Nephron progenitor cell (in vitro differentiated cells): ENCODE measurements at places on chromosomes 7 and 10.

DNA sequence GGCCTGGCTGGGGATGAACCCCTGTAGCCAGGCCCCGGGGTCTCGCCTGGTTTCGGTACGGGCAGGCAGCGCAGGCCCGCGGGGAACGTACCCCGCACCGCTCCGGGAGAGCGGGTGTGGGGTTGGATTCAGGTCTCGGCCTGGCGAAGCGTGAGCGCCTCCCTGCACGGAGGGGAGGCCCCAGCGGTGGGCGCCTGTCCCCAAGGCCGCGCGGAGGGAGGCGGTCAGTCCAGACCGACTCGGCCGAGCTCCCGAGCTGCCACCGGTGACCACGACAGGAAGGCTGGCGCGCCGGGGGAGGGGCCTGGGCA lies 378 bp upstream of the INPP5F start:
- H3K27me3 ChIP-seq = no peaks in the 10 kb centered on the region
- peaks cover 11% of the 10 kb centered on the region for H3K36me3 ChIP-seq
- no peak for DNase-seq
- H3K4me3 ChIP-seq = peak overlapping the region; percentile 79

DNA sequence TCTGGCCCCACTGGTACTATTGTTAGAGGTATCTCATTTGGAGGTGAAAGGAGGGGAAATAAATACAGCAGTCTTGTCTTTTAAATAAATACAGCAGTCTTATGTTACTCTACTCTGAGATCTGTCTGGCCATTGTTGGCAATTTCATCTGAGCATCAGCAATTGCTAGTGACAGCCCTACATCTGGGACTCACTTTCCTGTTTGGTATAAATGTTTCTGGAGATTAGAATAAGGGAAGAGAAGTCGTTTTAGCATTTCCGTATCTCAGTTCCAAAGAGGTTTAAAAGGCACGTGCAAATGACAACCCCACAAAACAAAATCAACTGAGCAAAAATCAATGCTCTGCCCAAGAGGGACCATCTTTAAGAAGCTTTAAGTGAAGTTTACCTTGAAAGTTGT lies 18.1 kb upstream of the CNNM2 start:
- H3K27me3 ChIP-seq = no peaks in the 10 kb centered on the region
- H3K36me3 ChIP-seq = peaks cover 10% of the 10 kb centered on the region
- H3K27ac ChIP-seq = peak overlapping the region; percentile 49
- no peaks in the 10 kb centered on the region for H3K4me1 ChIP-seq

DNA sequence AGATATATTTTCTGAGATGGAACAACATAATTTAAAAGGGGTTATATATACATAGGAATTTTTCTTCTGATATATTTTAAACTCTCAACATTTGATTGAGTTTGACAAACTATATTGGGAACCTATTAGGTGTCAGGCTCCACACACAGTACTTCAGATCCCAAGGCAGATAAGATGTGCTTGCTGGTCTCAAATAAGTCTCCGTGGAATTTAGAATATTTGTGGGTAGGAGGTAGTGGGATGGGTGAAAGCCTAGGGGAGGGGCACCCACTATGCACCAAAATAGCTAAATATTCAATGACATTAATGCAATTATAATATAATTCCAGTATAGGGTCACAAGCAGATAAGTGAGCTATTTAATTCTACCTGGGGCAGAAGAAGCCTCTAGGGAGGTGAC lies 81.5 kb downstream of the ARL4A start:
- no peak overlapping the region for H3K4me3 ChIP-seq
- DNase-seq = no peak
- H3K27ac ChIP-seq = no peak overlapping the region
- peaks cover 3% of the 10 kb centered on the region for H3K27me3 ChIP-seq
- peaks cover 8% of the 10 kb centered on the region for H3K36me3 ChIP-seq

- no peaks in the 10 kb centered on the region for H3K36me3 ChIP-seq
- peaks cover 3% of the 10 kb centered on the region for H3K27me3 ChIP-seq
- H3K4me1 ChIP-seq = peaks cover 38% of the 10 kb centered on the region
- no peak overlapping the region for H3K27ac ChIP-seq
- DNase-seq = no peak
Observed at GRCh38 chr7:69922026-69922803, 323.9 kb downstream of the AUTS2 start.

- DNase-seq = no peak
- no peaks in the 10 kb centered on the region for H3K36me3 ChIP-seq
- no peaks in the 10 kb centered on the region for H3K4me1 ChIP-seq
- H3K27me3 ChIP-seq = no peaks in the 10 kb centered on the region
- no peak overlapping the region for H3K4me3 ChIP-seq
- H3K27ac ChIP-seq = no peak overlapping the region
Observed at GRCh38 chr7:158076656-158077055, 511.0 kb downstream of the PTPRN2 start.

DNA sequence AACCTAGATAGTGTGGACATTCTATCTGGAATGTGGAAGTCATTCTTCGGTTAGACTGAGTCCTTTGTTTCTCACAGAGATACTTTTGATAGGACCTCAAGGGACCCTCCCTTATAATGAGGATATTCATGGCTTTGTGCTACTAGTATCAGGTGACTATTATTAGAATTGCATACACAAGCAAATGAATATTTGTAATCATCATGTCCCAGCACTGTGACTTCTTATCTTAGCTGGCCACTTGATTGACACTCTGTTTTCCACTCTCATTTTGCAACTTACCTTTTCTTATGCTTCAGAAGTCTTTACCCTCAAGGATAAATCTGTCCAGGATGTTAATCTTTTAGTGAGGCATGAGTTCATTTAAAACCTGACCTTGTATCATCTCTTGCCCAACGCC lies 268.2 kb upstream of the FZD1 start:
- no peak overlapping the region for H3K4me3 ChIP-seq
- H3K36me3 ChIP-seq = peaks cover 7% of the 10 kb centered on the region
- DNase-seq = no peak
- peak overlapping the region; percentile 53 for H3K27ac ChIP-seq
- no peaks in the 10 kb centered on the region for H3K27me3 ChIP-seq

- DNase-seq = no peak
- H3K4me1 ChIP-seq = peaks cover 25% of the 10 kb centered on the region
- no peak overlapping the region for H3K4me3 ChIP-seq
- peaks cover 83% of the 10 kb centered on the region for H3K27me3 ChIP-seq
- H3K36me3 ChIP-seq = no peaks in the 10 kb centered on the region
Observed at GRCh38 chr7:128918016-128918665, 7.6 kb upstream of the KCP start.

DNA sequence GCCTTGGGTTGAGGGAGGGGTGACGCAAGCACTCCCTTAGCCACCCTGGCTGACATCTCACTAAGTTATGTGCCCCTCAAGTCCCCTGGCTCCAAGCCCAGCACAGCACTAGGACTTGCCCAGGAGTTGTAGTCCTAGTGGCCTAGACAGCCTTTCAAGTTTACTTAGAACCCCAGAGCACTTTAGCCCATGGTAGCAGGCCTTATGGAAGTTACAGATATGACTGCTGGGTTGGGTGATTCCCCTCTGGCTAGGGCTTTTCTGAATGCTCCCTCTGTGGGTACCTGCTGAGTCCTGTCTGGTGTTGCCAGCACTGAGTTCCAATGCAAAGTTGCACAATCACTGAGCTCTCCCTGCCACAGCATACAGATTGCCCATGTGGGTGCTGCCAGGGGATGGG lies 83.2 kb downstream of the AHCYL2 start:
- H3K27me3 ChIP-seq = no peaks in the 10 kb centered on the region
- no peak overlapping the region for H3K27ac ChIP-seq
- H3K4me1 ChIP-seq = peaks cover 2% of the 10 kb centered on the region
- peaks cover 28% of the 10 kb centered on the region for H3K36me3 ChIP-seq

- H3K36me3 ChIP-seq = no peaks in the 10 kb centered on the region
- peaks cover 6% of the 10 kb centered on the region for H3K4me1 ChIP-seq
- H3K4me3 ChIP-seq = no peak overlapping the region
- no peak overlapping the region for H3K27ac ChIP-seq
- peaks cover 6% of the 10 kb centered on the region for H3K27me3 ChIP-seq
Observed at GRCh38 chr7:69439636-69440325, 158.5 kb upstream of the AUTS2 start.

- H3K36me3 ChIP-seq = no peaks in the 10 kb centered on the region
- DNase-seq = no peak
- peaks cover 21% of the 10 kb centered on the region for H3K27me3 ChIP-seq
- H3K4me1 ChIP-seq = peaks cover 16% of the 10 kb centered on the region
- no peak overlapping the region for H3K4me3 ChIP-seq
Observed at GRCh38 chr7:74138334-74138867, 35.8 kb upstream of the EIF4H start.

DNA sequence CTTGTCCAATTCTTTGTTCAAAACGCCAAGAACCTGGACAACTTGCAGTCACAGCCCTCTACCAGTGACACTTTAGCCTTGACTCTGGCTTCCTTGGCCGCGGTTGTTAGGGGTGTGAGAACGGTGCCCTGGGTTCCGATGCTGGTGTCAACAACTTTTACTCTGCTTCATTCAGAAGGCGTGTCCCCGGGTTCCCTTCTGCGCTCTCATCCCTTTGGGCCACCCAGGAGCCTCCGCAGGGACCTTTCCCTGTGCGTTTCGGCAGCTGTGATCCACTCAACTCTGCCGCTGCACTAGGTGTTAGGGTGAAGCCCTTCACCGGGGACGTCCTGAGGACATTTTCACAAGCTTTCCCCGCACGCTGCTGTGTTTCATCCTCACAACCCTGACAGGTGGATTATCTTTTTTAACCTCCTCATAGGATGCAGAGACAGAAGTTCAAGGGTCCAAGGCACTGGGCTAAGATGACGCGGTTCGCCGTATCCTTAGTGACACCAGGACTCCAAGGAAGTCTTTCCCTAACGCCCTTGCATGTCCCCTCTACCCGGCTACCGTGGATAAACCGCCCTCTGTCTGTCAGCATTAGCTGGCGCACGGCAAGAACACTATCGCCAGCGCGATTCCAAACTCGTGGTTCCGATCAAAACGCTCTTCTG lies 133.5 kb upstream of the SHH start:
- peaks cover 27% of the 10 kb centered on the region for H3K27me3 ChIP-seq
- H3K4me3 ChIP-seq = no peak overlapping the region
- DNase-seq = no peak
- no peak overlapping the region for H3K27ac ChIP-seq
- no peaks in the 10 kb centered on the region for H3K36me3 ChIP-seq

DNA sequence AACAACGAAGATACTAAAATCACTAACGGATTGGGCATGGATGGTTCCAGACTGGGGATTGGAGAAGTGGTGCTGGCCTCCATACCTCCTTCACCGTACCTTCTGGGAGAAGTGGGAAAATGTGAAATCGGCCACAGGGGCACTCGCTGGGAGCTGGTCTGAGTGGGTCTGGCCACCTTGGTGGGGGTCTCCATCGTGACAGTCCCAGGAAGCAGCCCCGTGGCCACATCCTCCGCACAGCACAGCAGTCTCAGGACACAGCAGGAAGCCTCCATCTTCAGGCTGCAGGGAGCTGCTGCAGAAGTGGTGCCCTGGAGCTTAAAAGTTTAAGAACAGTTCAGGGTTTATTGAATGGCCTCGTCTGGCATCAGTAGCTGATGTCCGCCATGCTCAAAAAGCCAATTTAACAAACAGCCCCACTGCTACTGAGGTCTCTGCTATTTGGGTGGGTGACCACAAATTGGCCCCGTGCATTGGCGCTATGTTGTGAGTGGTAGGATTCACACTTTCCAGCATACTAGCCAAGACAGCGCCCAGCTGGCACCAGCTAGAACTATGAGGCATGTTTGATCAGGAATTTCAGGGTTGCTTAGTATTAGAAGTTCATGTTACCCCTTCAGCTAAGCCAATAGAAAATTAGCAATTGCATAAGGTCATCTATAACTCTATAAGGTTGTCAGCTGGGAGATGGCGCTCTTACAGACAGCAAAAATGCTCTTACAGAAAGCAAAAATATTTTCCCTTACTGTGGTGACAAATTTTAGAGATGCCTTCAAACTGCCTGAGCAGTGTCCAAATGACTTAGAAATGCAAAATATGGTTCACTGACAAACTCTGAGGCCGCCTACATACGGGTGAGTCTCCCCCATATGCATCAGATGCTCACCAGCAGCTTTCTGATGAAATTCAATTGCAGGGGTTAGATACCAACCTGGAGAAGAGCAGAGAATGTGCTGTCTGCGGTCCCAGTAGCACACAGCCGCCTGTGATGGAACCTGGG lies 17.0 kb downstream of the PKD1L1 start:
- H3K36me3 ChIP-seq = no peaks in the 10 kb centered on the region
- no peak overlapping the region for H3K4me3 ChIP-seq
- no peak overlapping the region for H3K27ac ChIP-seq
- H3K4me1 ChIP-seq = peaks cover 39% of the 10 kb centered on the region
- H3K27me3 ChIP-seq = peaks cover 3% of the 10 kb centered on the region

DNA sequence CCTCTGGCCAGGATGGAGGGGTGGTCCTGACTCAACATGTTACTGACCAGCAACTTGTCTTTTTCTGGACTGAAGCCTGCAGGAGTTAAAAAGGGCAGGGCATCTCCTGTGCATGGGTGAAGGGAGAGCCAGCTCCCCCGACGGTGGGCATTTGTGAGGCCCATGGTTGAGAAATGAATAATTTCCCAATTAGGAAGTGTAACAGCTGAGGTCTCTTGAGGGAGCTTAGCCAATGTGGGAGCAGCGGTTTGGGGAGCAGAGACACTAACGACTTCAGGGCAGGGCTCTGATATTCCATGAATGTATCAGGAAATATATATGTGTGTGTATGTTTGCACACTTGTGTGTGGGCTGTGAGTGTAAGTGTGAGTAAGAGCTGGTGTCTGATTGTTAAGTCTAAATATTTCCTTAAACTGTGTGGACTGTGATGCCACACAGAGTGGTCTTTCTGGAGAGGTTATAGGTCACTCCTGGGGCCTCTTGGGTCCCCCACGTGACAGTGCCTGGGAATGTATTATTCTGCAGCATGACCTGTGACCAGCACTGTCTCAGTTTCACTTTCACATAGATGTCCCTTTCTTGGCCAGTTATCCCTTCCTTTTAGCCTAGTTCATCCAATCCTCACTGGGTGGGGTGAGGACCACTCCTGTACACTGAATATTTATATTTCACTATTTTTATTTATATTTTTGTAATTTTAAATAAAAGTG lies 6.0 kb downstream of the PLAU start:
- H3K4me1 ChIP-seq = peaks cover 62% of the 10 kb centered on the region
- peak; percentile 21 for DNase-seq
- H3K27ac ChIP-seq = no peak overlapping the region
- no peaks in the 10 kb centered on the region for H3K36me3 ChIP-seq
- no peak overlapping the region for H3K4me3 ChIP-seq

GRCh38 chr10:31871266-31872065 lies 57.2 kb downstream of the ARHGAP12 start:
- H3K36me3 ChIP-seq = peaks cover 7% of the 10 kb centered on the region
- H3K27ac ChIP-seq = no peak overlapping the region
- H3K4me3 ChIP-seq = no peak overlapping the region
- peaks cover 3% of the 10 kb centered on the region for H3K4me1 ChIP-seq
- peaks cover 3% of the 10 kb centered on the region for H3K27me3 ChIP-seq

- H3K27ac ChIP-seq = no peak overlapping the region
- H3K4me1 ChIP-seq = peaks cover 28% of the 10 kb centered on the region
- H3K4me3 ChIP-seq = no peak overlapping the region
- peaks cover 11% of the 10 kb centered on the region for H3K36me3 ChIP-seq
- DNase-seq = no peak
Observed at GRCh38 chr10:7942859-7943258, 111.6 kb upstream of the GATA3 start.

GRCh38 chr10:29512425-29512974 lies 122.3 kb downstream of the SVIL start:
- no peak for DNase-seq
- H3K27me3 ChIP-seq = no peaks in the 10 kb centered on the region
- H3K4me1 ChIP-seq = peaks cover 23% of the 10 kb centered on the region
- no peak overlapping the region for H3K27ac ChIP-seq
- peaks cover 7% of the 10 kb centered on the region for H3K36me3 ChIP-seq
- no peak overlapping the region for H3K4me3 ChIP-seq
